ENCODE measurements at places on chromosomes 11 and 22. TPM values are rescaled to one million over a fixed set of nuclear protein-coding genes. Genes with fewer than 3 reads are reported as not detected.

Gene SMIM35
- not detected for total RNA-seq

Gene WT1
- not detected for total RNA-seq

Gene FGF4
- total RNA-seq = not detected

Gene NPAS4
- 10.1 TPM for total RNA-seq

Gene SMTNL1
- total RNA-seq = not detected

Gene SUSD2
- 0.25 TPM for total RNA-seq

Gene TMEM132A
- total RNA-seq = 105 TPM

Gene OR10V1
- total RNA-seq = not detected

Gene CEP164
- total RNA-seq = 11.8 TPM

Gene NRGN
- 1.5 TPM for total RNA-seq

Gene GAL
- 0.25 TPM for total RNA-seq

Gene TRIM49D1
- total RNA-seq = not detected

Gene PKP3
- total RNA-seq = 0.74 TPM

Gene ZNF202
- 14.8 TPM for total RNA-seq

Gene NUP160
- total RNA-seq = 59.0 TPM

Gene BDNF
- 5.2 TPM for total RNA-seq

Gene RIMBP3C
- 0.49 TPM for total RNA-seq

Gene MOV10L1
- total RNA-seq = 2.5 TPM

Gene OR52I1
- not detected for total RNA-seq

Gene CBLIF
- total RNA-seq = not detected

Gene DLG2
- 198 TPM for total RNA-seq

Gene ADAMTS15
- 2.5 TPM for total RNA-seq

Gene SHISAL1
- 25.8 TPM for total RNA-seq

Gene CABP4
- total RNA-seq = not detected

Gene FOLR1
- total RNA-seq = 0.25 TPM

Gene WNT7B
- total RNA-seq = 2.7 TPM

Gene JHY
- total RNA-seq = 7.6 TPM

Gene MAP6
- total RNA-seq = 77.9 TPM

Gene SHANK3
- total RNA-seq = 5.9 TPM

Gene ADAMTS8
- 2.0 TPM for total RNA-seq

Gene MMP12
- total RNA-seq = not detected

All from temporal lobe (tissue), 4 donors.